Neural progenitor cell (in vitro differentiated cells): ENCODE measurements at places on chromosomes 6 and 20.

GRCh38 chr6:6494677-6495076 is 93.8 kb upstream of the LY86 start:
- peak; percentile 77 for DNase-seq

DNA sequence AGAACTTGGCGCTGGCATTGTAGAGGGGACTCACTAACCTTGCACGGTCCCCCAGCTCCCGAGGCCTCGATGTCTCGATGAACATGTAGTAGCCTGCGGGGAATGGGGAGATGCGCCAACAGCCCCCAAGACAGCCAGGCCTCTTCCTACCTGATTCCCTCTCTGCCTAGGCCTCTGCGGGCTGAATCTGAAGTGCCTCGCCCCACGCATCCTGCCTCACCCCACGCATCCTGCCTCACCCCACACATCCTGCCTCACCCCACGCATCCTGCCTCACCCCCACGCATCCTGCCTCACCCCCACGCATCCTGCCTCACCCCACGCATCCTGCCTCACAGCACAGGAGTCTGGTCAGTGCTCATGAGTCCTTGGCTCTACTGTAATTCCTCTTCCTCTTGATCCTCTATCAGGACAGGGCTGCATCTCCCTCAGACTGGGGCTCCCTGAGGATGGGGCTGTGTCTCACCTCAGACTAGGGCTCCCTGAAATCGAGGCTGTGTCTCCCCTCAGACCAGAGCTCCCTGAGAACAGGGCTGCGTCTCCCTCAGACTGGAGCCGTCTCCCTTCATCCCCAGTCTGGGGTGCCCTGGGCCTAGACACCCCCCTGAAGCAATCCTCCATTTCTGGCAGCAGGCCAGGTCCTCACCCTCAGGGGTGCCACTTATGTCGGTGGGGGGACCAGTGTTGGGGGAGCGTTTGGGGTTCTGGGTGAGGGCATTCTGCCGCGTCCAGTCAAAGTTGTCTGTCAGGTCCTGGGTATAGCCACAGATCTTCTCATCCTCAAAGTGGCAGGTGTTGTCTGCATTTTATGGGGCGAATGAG is 53.6 kb downstream of the MDGA1 start:
- no peak for DNase-seq

- DNase-seq = no peak
Observed at GRCh38 chr6:116060572-116061283, at the start of gene FRK. FRK (minus strand) TSS chr6:116060891; CDS start chr6:116060311, 580 bp downstream.

- DNase-seq = no peak
Observed at GRCh38 chr6:158439255-158439654, 120.6 kb upstream of the TMEM181 start.

GRCh38 chr6:168915855-168916254 is 337.8 kb downstream of the THBS2 start:
- no peak for DNase-seq

GRCh38 chr6:16985513-16986284 is 116.2 kb upstream of the STMND1 start:
- DNase-seq = no peak

GRCh38 chr6:168032005-168032760 is 34.7 kb downstream of the KIF25 start:
- peak; percentile 35 for DNase-seq

- peak; percentile 3 for DNase-seq
Observed at GRCh38 chr6:68196645-68197044, 438.4 kb upstream of the ADGRB3 start.

DNA sequence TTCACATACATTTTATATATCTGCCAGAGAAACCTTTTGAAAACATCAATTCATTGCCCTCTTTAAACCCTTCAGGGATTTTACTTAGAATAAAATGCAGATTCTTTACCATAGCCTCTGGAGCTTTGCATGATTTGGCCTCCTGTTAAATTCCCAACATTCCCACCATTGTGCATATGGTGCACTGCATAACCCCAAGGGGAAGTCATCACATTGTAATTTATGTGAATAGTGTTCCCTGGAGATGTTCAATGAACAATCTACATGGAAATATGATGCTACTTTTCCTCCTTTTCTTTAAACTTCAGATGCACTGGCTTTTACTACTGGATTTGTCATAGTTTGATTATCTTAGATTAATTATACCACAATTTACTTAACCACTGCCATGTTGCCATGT is 94.7 kb downstream of the PHF3 start:
- no peak for DNase-seq

DNA sequence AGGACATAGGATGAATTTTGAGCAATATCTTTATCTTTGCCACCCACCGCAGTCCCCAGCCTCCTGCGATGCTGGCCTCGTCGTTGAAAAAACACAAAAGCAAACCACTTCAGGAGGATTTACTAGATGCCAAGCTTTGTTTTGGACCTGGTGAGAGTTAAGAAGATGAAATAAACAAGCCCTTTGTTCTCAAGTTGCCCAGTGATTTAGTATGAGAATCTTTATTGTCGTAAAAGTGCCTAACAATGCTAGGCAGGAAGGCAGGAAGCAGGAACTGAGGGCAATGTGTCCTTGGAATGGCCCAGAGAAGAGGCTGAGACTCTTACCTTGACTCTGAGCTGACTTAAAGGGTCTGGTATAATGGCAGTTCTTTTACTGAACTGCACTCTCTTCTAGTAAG is 116.0 kb downstream of the TRMT11 start:
- peak; percentile 60 for DNase-seq

- DNase-seq = no peak
Observed at GRCh38 chr20:13581451-13581850, 57.3 kb downstream of the TASP1 start.

- no peak for DNase-seq
Observed at GRCh38 chr6:154901876-154902552, 93.1 kb upstream of the TIAM2 start.

DNA sequence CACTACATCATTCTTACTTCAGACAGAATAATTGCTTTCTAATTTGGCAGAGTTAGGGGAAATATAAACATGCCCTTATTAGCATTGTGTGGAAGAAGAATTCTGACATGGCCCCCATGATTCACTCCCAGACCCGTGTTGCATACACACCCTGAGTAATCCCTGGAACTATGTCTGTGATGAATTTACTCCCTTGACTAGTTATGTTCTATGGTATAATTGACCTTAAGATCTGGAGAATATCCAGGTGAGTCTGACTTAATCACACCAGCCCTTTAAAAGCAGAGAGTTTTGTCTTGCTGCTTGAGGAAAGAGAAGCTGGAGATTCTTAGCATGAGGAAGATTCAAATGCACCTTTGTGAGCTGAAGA is 262.9 kb downstream of the SOX4 start:
- no peak for DNase-seq

DNA sequence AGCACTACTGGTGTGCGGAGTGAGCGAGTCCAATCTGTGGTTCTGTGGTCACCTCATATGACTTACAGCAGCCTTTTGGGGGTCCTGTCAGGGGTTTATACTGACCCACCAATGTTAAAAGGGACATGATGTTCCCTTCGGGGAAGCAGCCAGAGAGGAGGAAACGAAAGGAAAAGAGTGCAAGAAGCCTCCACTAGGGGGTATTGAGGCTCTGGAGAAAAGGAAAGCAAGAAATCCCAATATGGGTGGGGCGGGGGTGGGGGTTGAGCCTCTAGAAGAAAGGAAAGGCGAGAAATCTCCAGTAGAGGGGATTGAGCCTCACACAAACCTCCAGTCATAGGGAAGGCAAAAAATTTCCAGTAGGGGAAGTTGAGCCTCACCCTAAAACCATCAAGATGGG is 249.3 kb upstream of the ECI2 start:
- peak; percentile 68 for DNase-seq

- no peak for DNase-seq
Observed at GRCh38 chr6:34493344-34493743, 27.5 kb downstream of the PACSIN1 start.

DNA sequence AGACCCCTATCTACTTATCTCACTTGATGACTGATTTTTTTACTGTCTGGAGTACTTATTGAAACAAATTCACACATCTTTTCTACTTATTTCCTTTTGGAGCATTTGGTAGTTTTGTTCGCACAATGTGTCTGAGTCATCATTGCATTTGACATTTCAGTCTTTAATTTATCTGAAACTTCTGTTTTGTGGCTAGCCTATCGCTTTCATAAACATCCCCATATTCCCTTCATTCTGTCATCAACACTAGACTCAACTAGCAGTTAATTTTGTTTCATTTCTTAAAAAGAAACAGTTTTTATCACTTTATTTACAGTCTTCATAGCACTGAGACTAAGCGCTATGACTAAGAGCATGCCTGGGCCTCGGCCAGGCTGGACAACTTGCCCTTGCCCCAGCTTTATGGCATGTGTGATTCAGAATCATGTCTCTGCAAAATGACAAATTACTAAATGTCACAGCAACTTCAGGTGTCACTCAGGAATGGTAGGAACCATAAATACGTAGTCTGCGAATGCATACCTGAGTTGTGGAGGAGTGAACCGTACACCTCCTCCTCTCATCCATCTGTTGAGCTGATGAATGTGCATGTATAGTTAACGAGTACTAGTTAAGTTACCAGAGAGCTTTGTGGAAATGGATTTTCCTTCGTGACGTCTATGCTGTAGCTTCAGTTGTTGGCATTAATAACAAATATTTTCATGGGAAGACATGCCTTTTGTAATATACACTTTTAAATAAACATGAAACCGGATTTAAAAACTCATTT is 16.2 kb downstream of the L3MBTL3 start:
- DNase-seq = no peak

GRCh38 chr6:152356016-152356415 is 281.1 kb downstream of the SYNE1 start:
- DNase-seq = no peak
